Calu3 (cell line): ENCODE measurements at places on chromosomes 16 and 17. TPM values are rescaled to one million over a fixed set of nuclear protein-coding genes. Genes with fewer than 3 reads are reported as not detected.

DNA sequence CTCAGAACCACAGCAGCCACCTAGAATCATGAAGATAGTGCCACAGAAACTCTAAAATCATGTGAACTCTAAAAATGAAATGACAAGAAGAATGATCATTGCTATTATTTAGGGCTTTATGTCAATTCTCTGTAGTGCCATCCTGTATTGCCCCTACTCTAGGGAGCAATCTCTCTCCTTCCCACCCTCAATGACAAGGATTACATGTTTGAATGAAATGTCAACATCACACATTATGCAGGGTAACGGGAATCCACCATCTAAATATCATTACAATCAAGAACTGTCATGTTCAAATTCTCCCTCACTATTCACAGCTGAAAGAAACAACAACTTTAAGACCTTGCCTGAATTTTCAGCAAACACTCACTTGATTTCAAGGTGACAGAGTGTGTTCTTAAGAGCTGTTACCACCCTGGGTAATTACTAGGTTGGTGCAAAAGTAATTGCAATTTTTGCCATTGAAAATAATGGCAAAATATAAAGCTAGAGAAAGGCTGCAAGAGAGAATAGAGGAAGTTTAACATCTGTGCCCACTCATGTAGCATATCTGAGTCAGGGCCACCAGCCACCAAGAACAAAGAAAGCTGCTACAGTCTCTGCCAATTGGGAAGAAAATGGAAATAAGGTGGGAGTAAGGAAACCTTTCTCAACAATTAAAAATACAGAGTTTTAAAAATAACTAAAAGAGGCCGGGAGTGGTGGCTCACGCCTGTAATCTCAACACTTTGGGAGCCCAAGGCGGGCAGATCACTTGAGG, 112.8 kb upstream of the PSMD7 start:
- H3K27ac ChIP-seq = no peak overlapping the region
- no peak overlapping the region for H3K4me3 ChIP-seq
- no peaks in the 10 kb centered on the region for H3K4me1 ChIP-seq
- DNase-seq = no peak

GRCh38 chr17:36705874-36706731, 104.7 kb downstream of the MRM1 start:
- H3K27me3 ChIP-seq = peaks cover 93% of the 10 kb centered on the region
- H3K4me1 ChIP-seq = no peaks in the 10 kb centered on the region
- no peak overlapping the region for H3K4me3 ChIP-seq
- H3K36me3 ChIP-seq = no peaks in the 10 kb centered on the region
- peak; percentile 90 for DNase-seq
- no peak overlapping the region for H3K27ac ChIP-seq

GRCh38 chr16:79950932-79951719, 350.6 kb upstream of the MAF start:
- H3K27ac ChIP-seq = no peak overlapping the region
- no peaks in the 10 kb centered on the region for H3K36me3 ChIP-seq
- peaks cover 7% of the 10 kb centered on the region for H3K4me1 ChIP-seq
- H3K4me3 ChIP-seq = no peak overlapping the region
- DNase-seq = no peak
- peaks cover 21% of the 10 kb centered on the region for H3K27me3 ChIP-seq

- H3K36me3 ChIP-seq = peaks cover 11% of the 10 kb centered on the region
- peak within 1 kb of the TSS; percentile 60 for H3K27ac ChIP-seq
- peaks cover 8% of the 10 kb centered on the region for H3K4me1 ChIP-seq
- H3K4me3 ChIP-seq = peak within 1 kb of the TSS; percentile 73
These were observed at the start of gene COPZ2 for GRCh38 chr17:48037036-48037837. Gene COPZ2 (minus strand): TSS chr17:48037797. CDS start chr17:48037777, 20 bp downstream.

DNA sequence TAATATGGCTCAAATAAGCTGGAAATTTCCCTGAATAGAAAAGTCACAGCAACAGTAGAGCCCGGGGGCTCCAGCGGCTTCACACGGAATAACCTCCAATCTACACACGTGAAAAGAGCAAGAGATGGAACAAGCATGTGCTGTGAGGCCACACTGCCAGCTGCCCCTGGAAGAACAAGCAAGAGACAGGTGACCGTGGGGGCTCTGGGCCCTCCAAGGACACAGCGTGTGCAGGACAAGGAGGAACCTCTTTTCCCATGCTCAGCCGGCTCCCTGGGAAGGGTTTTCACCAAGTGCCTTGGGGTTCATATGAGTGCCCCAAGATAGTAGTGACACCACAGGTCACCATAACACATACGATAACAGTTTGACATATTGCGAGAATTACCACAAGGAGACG, 110.2 kb upstream of the ZNF750 start:
- no peak overlapping the region for H3K4me3 ChIP-seq
- H3K36me3 ChIP-seq = peaks cover 21% of the 10 kb centered on the region
- H3K27ac ChIP-seq = no peak overlapping the region
- H3K27me3 ChIP-seq = no peaks in the 10 kb centered on the region
- H3K4me1 ChIP-seq = no peaks in the 10 kb centered on the region

DNA sequence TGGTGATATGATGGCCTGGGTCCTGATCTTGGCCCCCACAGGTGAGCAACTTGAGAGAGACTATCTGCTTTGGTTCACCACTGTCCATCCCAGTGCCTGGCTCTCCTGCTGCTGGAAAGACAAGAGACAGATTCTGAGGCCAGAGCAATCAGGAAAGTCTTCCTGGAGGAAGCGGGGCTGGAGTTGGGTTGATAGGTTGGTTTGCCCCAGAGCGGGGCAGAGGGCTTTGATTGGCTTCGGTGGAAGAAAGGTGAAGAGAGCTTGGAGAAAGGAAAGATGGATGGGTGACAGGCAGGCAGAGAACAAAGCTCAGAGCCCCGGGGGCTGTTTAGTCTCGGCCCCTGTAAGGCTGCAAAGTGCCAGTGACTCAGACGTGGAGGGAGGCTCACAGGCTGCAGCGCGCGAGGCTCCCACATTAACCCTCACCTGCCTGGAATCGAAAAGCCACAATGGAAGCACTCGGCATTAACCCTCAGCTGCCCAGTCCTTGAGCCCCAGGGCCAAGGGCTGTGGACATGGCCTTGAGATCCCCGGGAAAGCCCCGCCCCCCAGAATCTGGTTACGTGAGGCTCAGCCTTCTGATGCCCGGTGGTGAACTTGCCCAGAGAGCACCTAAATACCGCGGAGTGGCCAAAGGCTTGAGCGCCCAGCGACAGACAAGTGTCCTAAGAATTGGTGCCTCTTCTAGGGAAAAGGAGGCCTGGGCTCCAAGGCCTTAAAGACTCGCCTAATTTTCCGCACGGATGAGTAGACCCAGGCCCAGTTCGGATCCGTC, 996 bp upstream of the CPNE2 start:
- H3K36me3 ChIP-seq = peaks cover 14% of the 10 kb centered on the region
- H3K4me1 ChIP-seq = peaks cover 11% of the 10 kb centered on the region
- DNase-seq = peak; percentile 18

SMURF2 gene
- total RNA-seq = 15.0 and 18.8 TPM in 2 replicates

CIBAR2 gene
- total RNA-seq = not detected in 2 replicates

TPSD1 gene
- total RNA-seq = not detected in 2 replicates

SCGB1C2 gene
- not detected in 2 replicates for total RNA-seq

C1QTNF1 gene
- total RNA-seq = 3.1 and 3.3 TPM in 2 replicates

CES3 gene
- total RNA-seq = 0.64 and 2.5 TPM in 2 replicates
